ENCODE measurements at places on chromosomes 6 and 20.
A peak's percentile ranks its signal among the peaks of the same experiment; 100 is the strongest.

DNA sequence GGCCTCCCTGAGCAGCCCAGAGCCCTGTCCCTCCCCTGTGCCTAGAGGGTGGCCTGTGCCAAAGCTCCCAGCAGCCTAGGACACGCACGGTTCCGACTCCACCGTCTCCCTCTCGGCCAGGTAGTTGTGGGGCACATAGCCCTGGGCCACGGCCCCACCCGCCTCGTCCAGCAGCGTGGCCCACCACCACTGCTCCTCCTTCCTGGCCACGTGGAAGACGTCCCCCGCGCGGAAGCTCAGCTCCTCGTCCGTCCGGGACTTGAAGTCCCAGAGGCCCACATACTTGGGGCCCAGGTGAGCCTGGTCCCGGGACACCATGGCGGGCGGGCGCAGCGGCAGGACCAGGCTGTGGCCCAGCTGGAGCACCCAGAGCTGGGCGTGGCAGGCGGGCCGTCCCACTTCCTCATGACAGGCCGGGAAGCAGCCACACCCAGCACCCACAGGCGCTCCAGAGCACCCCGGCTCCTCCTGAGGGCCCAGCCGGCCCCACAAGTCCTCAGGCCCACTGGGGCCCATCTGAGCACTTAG, at the start of gene PTK6:
Gene PTK6 (minus strand): TSS at position 380 of the 528 bp plus-strand sequence. CDS start 62 bp downstream, at position 318.
- DNase-seq = no peak

- no peak for DNase-seq
Measured at GRCh38 chr6:36426622-36427021, 16.0 kb downstream of the PXT1 start.

DNA sequence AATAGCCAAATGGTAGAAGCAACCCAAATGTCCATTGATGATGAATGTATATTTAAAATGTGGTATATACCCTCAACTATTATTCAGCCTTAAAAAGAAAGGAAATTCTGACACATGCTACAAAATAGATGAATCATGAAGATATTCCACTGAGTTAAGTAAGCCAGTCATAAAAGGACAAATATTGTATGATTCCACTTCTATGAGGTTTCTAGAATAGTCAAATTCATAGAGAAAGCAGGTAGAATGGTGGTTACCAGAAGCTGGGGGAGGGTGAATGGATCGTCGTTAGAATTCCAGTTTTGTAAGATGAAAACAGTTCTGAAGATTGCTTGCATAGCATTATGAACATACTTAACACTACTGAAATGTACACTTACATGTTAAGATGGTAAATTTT, 214.3 kb upstream of the MYLIP start:
- no peak for DNase-seq

GRCh38 chr6:118708055-118708454, 56.7 kb upstream of the CEP85L start:
- DNase-seq = no peak

GRCh38 chr20:13017235-13017634, 8.5 kb downstream of the SPTLC3 start:
- DNase-seq = no peak

DNA sequence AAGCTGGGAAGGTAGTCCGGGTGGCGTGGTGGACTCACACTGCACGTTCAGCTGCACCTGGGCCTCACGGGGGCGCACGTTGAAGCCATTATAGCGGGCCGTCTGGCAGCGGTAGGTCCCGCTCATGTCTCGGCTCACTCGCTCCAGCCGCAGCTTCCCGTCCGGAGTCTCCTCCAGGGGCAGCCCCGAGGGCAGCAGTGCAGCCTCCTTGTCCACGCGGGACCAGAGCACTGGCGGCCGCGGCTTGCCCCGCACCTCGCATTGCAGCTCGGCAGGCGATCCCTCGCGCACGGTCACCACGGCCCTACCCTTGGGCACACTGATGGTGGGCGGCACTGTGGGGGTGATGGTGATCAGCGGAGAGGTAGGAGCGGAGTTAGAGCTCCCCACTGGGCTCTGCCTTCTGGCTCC, 47.6 kb downstream of the MDGA1 start:
- DNase-seq = no peak

DNA sequence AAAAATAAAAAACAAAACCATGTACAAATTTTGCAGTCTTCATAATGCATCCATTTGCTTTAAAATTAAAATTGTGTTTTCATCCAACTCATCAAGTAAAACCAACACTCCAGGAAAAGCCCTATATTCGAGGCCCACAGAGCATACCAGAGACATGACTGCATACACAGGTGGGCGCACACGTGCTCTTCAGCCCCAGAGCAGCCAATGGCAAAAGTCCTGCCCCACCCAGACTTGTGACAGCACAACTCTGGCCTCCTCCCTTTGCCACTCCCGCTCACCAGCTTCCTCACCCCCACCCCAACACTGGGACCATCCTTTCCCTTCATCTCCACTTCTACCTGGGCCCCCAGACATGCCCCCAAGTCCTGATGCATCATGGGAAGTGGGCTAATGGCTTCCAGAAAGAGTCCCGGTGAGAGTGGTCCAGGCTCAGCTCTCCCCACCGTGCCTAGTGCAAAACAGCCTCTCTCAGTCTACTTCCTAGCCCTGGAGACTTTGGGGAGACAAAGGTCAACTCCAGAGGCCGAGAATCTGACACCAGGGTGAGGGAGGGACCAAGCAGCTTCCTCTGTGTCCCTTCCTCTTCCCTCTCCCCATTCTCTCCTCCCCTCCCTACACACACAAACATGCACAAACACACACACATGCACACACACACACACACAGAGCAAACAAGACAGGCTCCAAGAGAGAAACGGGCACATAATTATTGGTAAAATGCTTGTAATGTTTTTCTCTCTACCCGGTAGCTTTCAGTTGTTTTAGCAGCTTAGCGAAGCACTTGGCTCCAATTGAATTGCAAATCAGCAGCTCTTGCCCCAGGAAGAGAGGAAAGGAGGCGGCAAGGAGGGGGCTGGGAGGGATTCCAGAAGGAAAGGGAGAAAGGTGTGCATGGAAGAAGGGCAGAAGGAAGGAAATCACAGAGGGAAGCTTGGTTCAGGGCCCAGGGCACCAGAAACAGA, 14.3 kb downstream of the GRM4 start:
- DNase-seq = peak; percentile 68

DNA sequence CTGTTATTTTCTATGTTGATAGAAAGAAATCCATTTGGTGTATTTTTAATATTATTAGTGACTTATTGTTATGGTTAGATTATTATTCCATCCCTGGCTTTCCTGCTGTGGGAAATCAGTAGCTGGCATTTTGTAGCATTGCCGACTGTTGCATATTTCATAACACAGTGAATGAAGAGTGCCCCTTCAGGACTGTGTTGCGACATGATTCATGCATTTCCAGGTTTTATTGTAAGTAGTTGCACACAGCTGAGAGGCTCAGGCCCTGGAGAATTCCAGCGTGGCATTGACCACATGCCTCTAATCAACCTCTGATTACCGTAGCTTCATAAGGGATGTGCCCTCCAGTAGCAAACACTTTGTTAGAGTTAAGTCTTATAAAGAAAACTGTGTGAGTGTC, 263.9 kb downstream of the FARS2 start:
- no peak for DNase-seq

DNA sequence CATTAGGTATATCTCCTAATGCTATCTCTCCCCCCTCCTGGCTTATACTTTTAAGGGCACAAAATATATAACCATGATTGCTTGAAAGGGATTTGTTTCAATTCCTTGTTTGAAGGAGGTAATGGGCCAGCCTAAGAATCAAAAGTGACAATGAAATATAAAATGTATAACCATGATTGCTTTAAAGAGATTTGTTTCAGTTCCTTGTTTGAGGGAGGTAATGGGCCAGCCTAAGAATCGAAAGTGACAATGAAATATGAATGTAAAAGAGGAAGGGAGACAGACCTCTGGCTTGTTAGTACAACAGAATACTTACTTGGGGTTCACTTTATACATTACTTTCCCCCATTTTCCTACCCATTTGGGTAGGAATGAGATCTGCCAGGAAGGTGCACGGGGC, 55.5 kb downstream of the FOXC1 start:
- no peak for DNase-seq

- DNase-seq = no peak
Measured at GRCh38 chr20:3766422-3767109, 987 bp downstream of the ADISSP start.

GRCh38 chr20:8967641-8968245, 101.1 kb upstream of the PLCB4 start:
- DNase-seq = no peak

GRCh38 chr20:21338291-21338690, 35.2 kb downstream of the XRN2 start:
- DNase-seq = no peak

DNA sequence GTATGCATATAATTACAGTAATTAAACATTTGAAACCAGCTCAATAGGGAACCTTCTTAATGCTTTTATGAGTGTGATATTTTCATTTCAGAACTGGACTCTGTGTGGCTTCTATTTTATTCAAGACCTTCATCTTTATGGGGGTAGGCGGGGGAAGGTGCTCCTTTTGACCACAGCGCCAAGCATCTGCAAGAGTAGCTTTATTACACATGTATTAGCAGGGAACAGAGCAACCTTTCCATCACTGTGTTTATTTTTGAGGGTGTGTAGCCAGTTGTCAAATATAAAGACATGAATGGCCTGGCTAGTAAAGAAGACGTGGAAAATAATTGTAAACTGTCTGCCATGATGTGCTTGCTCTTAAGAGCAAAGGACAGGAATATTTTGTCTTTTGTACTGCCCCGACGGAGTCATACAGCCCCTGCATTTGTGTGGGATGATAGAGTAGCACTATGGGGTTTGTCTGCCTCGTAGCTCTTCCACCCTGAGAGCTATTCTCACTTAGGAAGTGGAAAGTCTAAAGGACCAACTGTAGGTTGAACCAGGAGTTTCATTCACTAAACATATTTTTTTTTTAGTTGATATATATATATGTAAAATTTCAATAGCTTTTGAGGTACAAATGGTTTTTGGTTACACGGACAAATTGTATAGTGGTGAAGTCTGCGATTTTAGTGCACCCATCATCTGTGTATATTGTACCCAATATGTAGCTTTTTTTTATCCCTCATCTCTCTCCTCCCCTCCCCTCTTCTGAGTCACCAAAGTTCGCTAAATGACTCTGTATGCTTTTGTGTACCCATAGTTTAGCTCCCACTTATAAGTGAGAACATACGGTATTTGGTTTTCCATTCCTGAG, 91.2 kb downstream of the CARMIL1 start:
- no peak for DNase-seq

- DNase-seq = peak; percentile 21
Measured at GRCh38 chr6:168147205-168147738, 68.3 kb upstream of the FRMD1 start.

DNA sequence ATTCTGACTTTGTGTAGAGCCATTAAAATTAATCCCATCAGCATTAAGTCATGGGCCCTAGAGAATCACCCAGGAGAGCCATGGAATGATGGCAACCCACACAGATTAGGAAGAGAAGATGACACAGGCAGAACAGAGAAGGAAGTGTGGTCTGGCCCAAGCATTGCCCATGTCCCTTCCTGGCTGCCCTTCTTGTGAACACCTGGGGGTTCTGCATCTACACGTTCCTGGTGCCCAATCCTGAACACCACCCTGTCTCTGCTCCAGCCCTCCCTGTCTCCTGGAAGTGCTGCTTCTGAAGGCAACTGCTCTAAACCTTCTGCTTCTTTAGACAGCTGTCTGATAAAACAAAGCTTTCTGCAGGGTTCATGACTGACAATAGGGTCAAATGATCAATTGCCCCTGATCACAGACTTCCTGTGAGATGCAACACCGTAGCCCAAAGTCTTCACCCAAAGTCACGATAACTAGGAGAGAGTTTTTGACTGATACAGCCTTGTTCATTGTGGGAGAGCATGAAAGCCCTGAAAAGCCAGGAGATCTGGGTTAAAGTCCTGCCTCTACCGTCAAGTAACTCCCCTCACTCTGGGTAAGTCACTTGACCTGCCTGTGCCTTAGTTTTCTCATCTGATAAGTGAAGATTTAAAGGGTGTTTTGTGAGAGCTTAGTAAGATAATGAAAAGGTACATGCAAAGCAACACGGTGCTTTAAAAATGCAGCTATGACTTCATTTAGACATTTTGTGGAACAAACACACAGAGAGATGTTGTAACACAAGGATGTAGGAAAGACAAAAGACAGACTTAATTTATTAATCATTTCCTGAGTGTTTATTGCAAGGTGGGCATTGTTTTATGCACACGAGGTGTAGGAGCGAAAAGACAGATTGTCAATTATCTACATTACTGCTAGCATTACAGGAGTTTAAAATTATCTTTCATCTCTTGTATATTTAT, 291.2 kb upstream of the STXBP5 start:
- peak; percentile 46 for DNase-seq

- DNase-seq = no peak
Measured at GRCh38 chr6:104428184-104428583, 431.5 kb downstream of the HACE1 start.

- DNase-seq = no peak
Measured at GRCh38 chr6:89209457-89209856, 7.7 kb downstream of the GABRR1 start.

GRCh38 chr6:167685654-167686053, 141.1 kb upstream of the AFDN start:
- DNase-seq = no peak

DNA sequence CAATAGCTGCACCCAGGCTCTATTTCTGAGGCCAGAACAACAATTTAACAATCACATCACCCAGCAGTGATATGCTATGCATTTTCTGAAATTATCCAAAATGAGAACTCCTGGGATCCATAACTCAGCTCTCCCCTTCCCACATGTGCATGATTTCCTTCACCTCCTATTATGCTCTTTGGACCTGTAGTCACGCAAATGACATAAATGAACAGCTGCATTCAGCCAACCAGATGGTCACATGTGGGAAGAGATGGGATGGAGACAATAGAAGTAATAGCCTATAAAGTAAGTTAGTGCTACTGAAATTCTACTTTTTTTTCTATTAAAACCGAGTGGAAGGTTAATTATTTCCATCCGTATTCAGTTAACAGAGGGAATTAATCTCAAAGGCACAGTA, 662.1 kb upstream of the ID4 start:
- no peak for DNase-seq

GRCh38 chr6:42778122-42778521, 3.7 kb upstream of the BICRAL start:
- no peak for DNase-seq

GRCh38 chr20:11364736-11365135, 553.0 kb upstream of the BTBD3 start:
- DNase-seq = no peak

- DNase-seq = no peak
Measured at GRCh38 chr6:33164176-33164575, 28.1 kb downstream of the COL11A2 start.

Data from cerebellar cortex (tissue), 1 donor.